ENCODE measurements at places on chromosomes 12 and 14. TPM values are rescaled to one million over a fixed set of nuclear protein-coding genes. Genes with fewer than 3 reads are reported as not detected.

DNA sequence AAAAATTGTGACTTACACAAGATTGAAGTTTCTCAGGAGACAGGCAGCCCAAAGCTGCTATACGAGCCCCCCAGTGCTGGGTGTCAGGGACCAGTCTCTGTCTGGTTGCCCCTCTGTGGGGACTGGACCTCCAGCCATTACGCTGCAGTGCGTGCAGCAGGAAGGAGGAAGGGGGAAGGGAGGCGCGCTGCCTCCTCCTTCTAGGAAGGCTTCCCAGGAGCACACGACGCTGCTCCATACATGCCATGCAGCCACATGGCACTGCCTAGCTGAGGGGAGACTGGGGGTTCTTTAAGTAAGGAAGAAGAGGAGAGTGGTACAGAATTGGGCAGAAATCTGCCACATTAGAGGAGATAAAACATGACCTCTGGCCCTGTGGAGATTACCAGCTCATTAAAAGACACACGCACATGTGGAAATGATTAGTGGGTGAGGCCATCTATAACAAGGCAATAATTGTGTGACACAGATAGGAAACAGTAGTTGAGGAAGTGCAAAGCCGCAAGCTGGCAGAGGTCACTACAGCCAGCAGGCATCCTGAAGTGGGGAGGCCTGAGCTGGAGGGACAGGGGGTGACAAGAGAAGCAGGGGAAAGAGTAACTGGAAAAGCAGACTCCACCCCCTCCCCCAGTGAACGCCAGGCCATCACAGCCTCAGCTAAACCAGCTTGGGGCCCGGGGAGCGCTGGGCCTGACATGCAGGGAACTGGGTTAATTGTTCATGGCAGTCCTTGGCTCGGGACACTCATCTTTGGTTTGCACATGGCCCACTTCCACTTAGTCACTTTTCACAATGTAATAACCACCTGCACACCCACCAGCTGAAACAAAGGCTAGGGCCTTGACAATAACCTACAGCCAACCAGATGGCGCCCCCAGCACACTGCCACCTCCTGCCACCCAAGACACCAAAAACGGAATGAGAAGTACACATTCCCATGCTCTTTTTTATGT lies 39.6 kb downstream of the CCDC88C start:
- DNase-seq: no peak

NDUFB1 gene
- total RNA-seq: 185 TPM

ARID2 gene
- total RNA-seq: 29.1 TPM

PLEKHD1 gene
- total RNA-seq: 0.05 TPM

DNA sequence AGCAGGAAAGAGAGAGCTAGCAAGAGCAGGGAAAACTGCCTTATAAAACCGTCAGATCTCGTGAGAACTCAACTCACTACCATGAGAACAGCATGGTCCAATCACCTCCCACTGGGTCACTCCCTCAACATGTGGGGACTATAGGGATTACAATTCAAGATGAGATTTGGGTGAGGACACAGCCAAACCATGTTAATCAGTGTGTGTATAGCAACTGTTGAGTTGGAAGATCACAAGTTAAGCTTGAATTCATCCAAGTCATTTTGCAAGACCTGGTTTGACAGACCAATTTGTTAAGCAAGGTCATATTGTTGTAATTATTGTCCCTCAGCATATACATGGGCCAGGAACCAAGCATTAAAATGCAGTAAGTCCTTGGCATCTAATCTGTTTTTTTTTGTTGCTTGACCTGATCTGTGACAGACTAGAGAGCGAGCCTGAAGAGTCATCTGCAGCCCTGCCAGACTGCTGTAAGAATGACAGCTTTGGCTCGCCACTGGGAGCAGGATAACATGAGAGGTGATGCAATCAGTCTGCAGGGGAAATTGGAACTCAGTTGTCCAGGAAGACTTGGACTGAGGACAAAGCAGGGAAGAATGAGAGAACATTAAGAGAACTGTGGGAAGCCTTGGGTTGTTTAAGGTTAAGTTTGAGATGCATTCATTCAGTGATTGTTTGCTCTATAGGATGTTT lies 297.6 kb upstream of the SEL1L start:
- no peak for DNase-seq

FGF23 gene
- total RNA-seq: not detected

DNA sequence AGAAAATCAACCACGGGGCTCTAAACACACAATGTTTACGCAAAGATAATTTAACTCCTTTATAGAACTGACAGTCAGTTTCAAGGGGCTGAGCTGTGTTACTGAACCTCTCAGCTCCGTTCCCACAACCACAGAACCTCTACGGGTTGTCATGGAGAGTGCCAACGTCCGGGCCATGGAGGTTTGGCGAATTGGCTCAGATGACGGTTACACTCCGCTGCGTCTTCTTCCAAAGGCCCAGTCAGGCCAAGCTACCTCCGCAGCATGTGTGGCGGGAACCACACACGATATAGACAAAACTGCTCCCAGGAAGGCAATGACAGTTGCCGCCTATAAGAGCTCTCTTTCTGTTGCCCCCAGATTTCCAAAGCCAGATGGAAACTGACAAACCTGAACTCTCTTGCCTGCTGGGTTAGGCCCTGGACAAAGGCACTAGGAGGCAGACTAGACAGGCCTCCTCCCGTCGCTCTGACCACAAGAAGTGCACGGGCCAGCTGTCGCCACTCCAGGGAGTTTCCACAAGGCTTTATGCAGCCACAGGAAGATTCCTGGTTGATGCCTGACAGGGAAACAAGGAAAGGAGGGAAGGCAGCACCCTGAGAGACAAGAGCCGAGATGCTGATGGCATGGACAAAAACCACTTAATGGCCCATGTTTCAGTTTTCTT lies 30.3 kb downstream of the CCDC88C start:
- no peak for DNase-seq

GZMH gene
- total RNA-seq: 0.53 TPM

GRCh38 chr14:34107441-34107840 lies 156.6 kb upstream of the EGLN3 start:
- no peak for DNase-seq

GRCh38 chr14:32480337-32480736 lies 151.2 kb downstream of the AKAP6 start:
- DNase-seq: no peak

- peak; percentile 5 for DNase-seq
These were observed 137.4 kb upstream of the C14orf180 start for GRCh38 chr14:104442107-104442551.

BEGAIN gene
- total RNA-seq: 0.99 TPM

- no peak for DNase-seq
These were observed 6.1 kb upstream of the TSPAN9 start for GRCh38 chr12:3071107-3071506.

- no peak for DNase-seq
These were observed 179.6 kb downstream of the TMEM117 start for GRCh38 chr12:44015333-44015941.
